ENCODE measurements at places on chromosomes 7 and 10. TPM values are rescaled to one million over a fixed set of nuclear protein-coding genes. Genes with fewer than 3 reads are reported as not detected.

Gene ASB10
- not detected for polyA plus RNA-seq

Gene MAT1A
- polyA plus RNA-seq, result not detected

Gene LIPN
- polyA plus RNA-seq, result 10.1 TPM

Gene RET
- 0.39 TPM for polyA plus RNA-seq

Gene TRRAP
- polyA plus RNA-seq, result 12.2 TPM

Gene CCSER2
- polyA plus RNA-seq, result 23.3 TPM

Gene RASA4
- 77.9 TPM for polyA plus RNA-seq

Gene EVX1
- not detected for polyA plus RNA-seq

Gene CYP2C18
- not detected for polyA plus RNA-seq

Gene MRLN
- polyA plus RNA-seq, result not detected

Data from CD14-positive monocyte (primary cell).